ENCODE measurements at places on chromosomes 13 and 19. TPM values are rescaled to one million over a fixed set of nuclear protein-coding genes. Genes with fewer than 3 reads are reported as not detected.

- no peaks in the 10 kb centered on the region for H3K36me3 ChIP-seq
- H3K27ac ChIP-seq, result peak overlapping the region; percentile 47
- no peaks in the 10 kb centered on the region for H3K27me3 ChIP-seq
- no peak for DNase-seq
Observed at GRCh38 chr13:93227280-93227877, 772 bp downstream of the GPC6 start.

GRCh38 chr13:77113496-77113895, 86.5 kb upstream of the FBXL3 start:
- H3K36me3 ChIP-seq, result no peaks in the 10 kb centered on the region
- no peak overlapping the region for H3K27ac ChIP-seq
- H3K27me3 ChIP-seq, result no peaks in the 10 kb centered on the region
- H3K4me3 ChIP-seq, result no peak overlapping the region
- no peak for DNase-seq

Gene CEACAM6
- total RNA-seq, result not detected

DNA sequence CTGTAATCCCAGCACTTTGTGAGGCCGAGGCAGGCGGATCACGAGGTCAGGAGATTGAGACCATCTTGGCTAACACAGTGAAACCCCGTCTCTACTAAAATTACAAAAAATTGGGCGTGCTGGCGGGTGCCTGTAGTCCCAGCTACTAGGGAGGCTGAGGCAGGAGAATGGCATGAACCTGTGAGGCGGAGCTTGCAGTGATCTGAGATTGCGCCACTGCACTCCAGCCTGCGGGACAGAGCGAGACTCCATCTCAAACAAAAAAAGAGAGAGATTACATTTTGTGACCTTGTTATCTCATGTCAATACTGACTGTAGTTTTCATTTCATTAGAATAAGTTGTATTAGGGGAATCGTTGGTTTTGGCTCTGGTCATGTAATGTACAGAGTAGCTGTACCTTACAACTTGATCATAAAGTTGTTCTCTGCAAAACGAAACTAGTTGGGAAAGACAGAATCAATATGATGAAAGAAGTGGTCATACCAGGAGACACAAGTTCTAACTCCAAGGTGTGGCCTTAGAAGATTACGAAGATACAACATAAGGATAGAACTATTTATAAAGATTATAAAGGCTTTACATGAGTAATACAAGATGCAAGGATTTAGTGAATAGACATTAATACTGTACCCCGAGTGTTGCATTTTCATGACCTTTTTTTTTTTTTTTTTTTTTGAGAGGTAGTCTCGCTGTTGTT, 15.3 kb downstream of the TMEM38A start:
- no peaks in the 10 kb centered on the region for H3K36me3 ChIP-seq
- H3K27ac ChIP-seq, result no peak overlapping the region

DNA sequence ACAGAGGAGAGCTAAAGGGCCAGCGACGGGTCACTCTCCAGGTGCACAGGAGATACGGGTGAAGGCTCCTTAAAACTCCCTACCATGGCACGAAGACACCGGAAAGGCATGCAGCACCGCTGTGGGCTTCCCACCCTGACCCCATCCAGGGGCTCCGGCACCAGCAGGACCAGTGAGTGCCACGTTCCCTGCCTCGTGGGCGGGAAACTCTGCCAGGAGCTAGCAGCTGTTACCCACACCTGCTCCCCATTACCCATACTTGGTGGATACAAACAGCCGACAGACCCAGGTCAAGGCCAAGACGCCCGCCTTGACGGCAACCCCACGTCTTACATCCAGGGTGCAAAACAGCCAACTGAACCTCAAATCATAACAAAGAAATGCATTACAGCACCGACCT, 56.7 kb downstream of the GNG7 start:
- no peak for DNase-seq
- H3K4me3 ChIP-seq, result no peak overlapping the region
- no peaks in the 10 kb centered on the region for H3K4me1 ChIP-seq
- H3K27ac ChIP-seq, result no peak overlapping the region
- no peaks in the 10 kb centered on the region for H3K36me3 ChIP-seq

DNA sequence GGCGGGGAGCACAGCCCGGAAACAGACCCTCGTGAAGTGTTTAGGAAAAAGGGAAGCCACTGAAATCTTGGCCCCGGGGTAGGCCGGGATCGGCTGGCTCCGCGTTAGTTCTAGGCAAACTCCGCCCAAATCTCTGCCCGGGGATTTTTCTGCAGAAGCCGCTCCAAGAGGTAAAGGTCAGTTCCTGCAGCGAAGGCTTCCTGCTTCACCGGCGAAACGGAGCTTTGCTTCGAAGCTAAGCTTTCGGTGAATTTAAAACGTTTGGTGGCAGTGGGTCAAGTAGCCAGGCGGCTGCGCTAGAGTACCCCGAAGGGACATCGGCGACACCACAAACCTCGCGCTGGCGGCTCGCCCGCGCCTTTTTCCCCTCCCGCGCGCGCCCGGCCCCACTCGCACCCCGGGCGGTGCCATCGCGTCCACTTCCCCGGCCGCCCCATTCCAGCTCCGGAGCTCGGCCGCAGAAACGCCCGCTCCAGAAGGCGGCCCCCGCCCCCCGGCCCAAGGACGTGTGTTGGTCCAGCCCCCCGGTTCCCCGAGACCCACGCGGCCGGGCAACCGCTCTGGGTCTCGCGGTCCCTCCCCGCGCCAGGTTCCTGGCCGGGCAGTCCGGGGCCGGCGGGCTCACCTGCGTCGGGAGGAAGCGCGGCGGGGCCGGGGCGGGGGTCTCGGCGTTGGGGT, 441 bp downstream of the GJB2 start:
- no peak overlapping the region for H3K27ac ChIP-seq
- no peaks in the 10 kb centered on the region for H3K4me1 ChIP-seq
- no peaks in the 10 kb centered on the region for H3K27me3 ChIP-seq
- DNase-seq, result no peak
- H3K4me3 ChIP-seq, result peak overlapping the region; percentile 36

DNA sequence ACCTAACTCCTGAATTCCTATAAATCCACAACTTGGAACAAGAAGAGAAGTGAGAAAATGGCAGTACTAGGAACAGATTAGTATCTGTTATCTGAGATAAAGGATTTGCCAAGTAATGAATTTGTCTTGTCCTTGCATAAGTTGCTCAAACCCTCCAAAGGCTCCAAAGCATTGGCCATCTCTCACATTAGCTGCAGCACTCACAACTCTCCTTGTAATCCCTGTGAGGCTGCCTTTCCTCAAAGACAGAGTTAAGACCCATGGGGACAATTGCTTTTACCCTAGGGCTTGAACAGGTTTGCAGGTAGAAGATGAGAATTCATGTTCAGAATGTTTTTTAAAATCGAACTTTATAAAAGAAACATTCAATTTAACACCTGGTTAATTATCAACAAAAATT, 1702.2 kb downstream of the EFNB2 start:
- no peaks in the 10 kb centered on the region for H3K4me1 ChIP-seq
- H3K27ac ChIP-seq, result no peak overlapping the region
- no peaks in the 10 kb centered on the region for H3K27me3 ChIP-seq
- no peak overlapping the region for H3K4me3 ChIP-seq

- no peak for DNase-seq
- no peaks in the 10 kb centered on the region for H3K36me3 ChIP-seq
- no peaks in the 10 kb centered on the region for H3K4me1 ChIP-seq
- no peak overlapping the region for H3K4me3 ChIP-seq
- no peak overlapping the region for H3K27ac ChIP-seq
Observed at GRCh38 chr19:37519890-37520289, 13.2 kb downstream of the ZNF793 start.

Gene ZNF177
- 4.4 TPM for total RNA-seq

Gene SIGLECL1
- 0.55 TPM for total RNA-seq

DNA sequence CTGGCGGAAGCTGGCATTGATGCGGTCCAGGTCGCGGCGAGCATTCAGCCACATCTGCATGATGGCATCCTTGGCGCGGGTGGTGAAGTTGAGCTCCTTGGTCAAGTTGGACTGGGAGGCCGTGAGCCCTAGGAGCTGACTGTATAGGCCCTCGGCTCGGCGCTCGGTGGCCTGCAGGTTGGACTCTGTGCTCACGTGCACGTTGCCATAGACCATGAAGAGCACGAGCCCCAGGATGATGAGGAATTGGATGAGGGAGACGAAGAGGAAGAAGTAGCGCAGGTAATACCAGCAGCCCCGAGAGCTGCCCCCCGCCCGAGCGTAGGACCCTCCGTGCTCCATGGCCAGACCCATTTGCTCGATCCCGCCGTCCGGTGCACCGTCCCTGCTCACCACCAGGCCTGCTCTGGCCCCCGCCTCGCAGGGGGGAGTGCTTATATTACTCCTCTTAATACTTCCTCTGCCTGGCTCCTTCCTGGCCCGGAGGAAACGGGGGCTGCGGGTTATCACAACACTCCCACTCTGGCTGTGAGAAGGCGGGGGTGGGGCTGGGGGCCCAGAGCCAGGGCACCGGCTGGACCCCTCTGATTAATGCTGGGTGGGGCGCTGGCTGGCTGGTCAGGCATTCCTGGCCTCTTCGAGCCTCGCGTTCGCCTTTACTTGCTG, at the start of gene PLVAP:
TSS of gene PLVAP (minus strand) at position 408 of the 666 bp plus-strand sequence. CDS start at position 354, 54 bp downstream.
- H3K4me3 ChIP-seq, result peak within 1 kb of the TSS; percentile 13
- no peaks in the 10 kb centered on the region for H3K4me1 ChIP-seq
- no peaks in the 10 kb centered on the region for H3K36me3 ChIP-seq
- peak within 1 kb of the TSS; percentile 63 for H3K27ac ChIP-seq

GRCh38 chr19:47106821-47107201, 6.8 kb downstream of the ZC3H4 start:
- H3K27ac ChIP-seq, result peak overlapping the region; percentile 100
- DNase-seq, result no peak
- H3K4me3 ChIP-seq, result no peak overlapping the region
- H3K4me1 ChIP-seq, result peaks cover 13% of the 10 kb centered on the region
- H3K27me3 ChIP-seq, result no peaks in the 10 kb centered on the region

Gene LPAR2
- 3.8 TPM for total RNA-seq

DNA sequence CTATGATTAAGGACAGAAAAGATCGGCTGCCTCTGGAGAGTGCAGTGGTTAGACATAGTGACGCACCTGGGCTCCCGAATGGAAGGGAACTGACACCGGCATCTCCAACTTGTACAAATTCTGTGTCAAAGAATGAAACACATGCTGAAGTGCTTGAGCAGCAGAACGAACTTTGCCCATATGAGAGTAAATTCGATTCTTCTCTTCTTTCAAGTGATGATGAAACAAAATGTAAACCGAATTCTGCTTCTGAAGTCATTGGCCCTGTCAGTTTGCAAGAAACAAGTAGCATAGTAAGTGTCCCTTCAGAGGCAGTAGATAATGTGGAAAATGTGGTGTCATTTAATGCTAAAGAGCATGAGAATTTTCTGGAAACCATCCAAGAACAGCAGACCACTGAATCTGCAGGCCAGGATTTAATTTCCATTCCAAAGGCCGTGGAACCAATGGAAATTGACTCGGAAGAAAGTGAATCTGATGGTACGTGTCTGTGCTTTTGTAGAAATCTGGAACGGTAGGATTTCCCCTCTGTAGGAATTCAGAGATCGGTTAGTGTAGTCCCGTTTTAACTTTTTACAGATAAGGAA, 16.9 kb downstream of the ERCC5 start:
- H3K27me3 ChIP-seq, result no peaks in the 10 kb centered on the region
- no peak overlapping the region for H3K4me3 ChIP-seq

- H3K4me3 ChIP-seq, result peak overlapping the region; percentile 19
- no peaks in the 10 kb centered on the region for H3K27me3 ChIP-seq
- peak overlapping the region; percentile 94 for H3K27ac ChIP-seq
- no peaks in the 10 kb centered on the region for H3K36me3 ChIP-seq
- no peak for DNase-seq
Observed at GRCh38 chr13:33541962-33542308, 256.4 kb upstream of the STARD13 start.

DNA sequence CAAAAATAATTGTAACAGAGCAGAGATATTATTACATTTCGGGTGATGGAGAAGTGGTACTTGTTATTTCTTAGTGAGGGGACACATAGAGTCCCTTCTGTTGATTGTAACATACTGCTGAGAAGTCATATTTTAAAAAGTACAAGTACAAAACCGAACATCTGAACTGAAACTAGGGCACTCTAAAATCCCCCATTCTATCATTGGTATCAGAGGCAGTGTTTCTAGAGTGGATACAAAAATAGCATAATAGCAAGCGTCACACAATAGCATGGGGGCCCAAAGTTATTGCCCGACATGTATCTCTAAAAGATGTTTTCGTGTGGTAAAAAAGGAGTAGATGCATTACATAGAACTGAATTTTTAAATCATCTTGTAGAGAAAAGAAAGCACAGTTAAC, 502.1 kb upstream of the SLC10A2 start:
- H3K36me3 ChIP-seq, result no peaks in the 10 kb centered on the region
- DNase-seq, result no peak
- no peaks in the 10 kb centered on the region for H3K27me3 ChIP-seq
- H3K27ac ChIP-seq, result no peak overlapping the region
